ENCODE measurements at places on chromosomes 7 and 10.
A peak's percentile ranks its signal among the peaks of the same experiment; 100 is the strongest.

GRCh38 chr10:52314822-52315552 lies 906 bp downstream of the DKK1 start:
- no peak for DNase-seq

- DNase-seq, result peak; percentile 10
Measured at GRCh38 chr7:24835643-24836042, 78.4 kb upstream of the GSDME start.

- DNase-seq, result no peak
Measured at GRCh38 chr10:132900211-132900756, 42.1 kb downstream of the CFAP46 start.

DNA sequence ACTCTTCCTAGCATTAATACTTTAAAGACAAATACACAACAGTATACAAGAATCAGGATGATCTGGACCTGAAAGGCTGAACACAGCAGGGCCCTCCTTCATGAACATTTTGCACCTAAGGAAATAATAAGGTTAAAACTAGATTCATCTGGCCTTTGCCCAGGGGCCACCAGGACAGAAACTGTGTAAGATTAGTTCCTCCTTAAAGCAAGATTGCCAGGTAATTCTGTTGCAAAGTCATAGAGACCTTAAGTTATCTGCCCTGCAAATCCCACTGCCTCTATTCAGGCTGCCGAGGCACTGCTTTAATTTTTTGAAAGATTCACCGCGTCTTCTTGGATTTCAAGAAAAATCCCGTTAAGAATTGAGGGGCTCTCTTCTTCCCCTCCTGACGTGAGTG lies 1.6 kb upstream of the KIAA1217 start:
- DNase-seq, result no peak

- no peak for DNase-seq
Measured at GRCh38 chr10:26410356-26410755, 27.8 kb upstream of the APBB1IP start.

DNA sequence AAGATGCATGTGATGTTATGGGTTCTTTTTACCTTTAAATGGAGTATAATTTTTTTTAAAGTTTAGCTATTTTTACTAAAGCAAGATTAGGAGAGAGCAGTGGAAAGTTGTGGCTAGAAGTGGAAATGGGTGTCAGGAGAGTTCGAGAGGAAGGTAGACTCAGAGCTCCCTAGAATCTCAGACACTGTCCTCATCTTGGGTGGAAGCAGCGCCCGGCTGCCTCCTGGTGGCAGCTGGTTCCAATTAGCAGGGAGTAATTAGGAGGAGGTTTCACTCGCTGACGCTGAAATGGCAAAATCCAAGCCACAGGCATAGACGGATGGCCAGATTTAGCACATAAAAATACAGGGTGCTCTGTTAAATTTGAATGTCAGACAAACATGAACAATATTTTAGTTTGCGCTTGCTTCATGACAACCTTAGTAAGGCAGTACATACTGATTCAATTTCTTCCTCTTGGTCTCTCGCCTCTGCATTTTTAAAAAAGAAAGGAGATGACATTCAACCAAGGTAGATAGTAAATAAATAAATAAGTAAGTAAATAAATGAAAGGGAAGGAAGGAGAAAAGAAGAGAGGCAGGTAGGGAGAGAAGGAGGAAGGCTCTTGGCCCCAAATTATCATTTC lies 58.5 kb downstream of the LGI1 start:
- peak; percentile 80 for DNase-seq

- DNase-seq, result no peak
Measured at GRCh38 chr10:120414946-120415345, 42.1 kb upstream of the PLPP4 start.

GRCh38 chr10:43399320-43400310 lies 9.4 kb downstream of the HNRNPF start:
- peak; percentile 26 for DNase-seq

GRCh38 chr7:40197527-40197926 lies 62.7 kb downstream of the SUGCT start:
- peak; percentile 10 for DNase-seq

GRCh38 chr7:8217200-8218068 lies 44.5 kb downstream of the ICA1 start:
- DNase-seq, result peak; percentile 85

- no peak for DNase-seq
Measured at GRCh38 chr10:117503244-117504205, 39.0 kb upstream of the EMX2 start.

DNA sequence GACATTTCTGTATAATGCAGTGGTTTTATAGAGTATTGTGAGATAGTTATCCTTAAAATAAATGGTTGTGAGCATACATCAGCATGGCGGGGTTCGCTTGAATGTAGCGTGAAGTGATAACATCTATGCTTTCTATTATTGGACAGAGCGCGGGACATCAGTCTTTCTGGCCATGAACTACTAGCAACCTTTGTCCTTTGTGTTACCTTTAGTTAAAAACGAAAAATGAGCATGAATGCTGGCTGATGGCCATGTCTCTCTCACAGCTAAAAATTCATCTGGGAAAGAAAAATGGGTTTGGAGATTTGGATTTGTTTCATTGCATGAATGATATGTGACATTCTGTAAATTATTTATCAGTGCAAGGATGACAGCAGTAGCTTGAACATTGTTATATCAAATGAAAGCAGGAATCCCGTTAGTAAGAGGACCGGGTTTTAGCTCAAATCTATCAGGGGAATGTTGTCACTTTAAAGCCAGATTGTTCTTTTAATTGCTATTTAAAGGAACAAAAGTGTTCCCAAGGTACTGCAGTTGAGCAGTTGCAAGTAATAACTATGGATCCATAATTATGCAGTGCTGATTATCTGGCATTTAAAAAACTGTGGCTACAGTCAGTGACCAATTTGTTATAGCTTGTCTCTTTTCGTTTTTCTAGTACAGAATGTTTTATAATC lies 131.0 kb downstream of the KAT6B start:
- no peak for DNase-seq

DNA sequence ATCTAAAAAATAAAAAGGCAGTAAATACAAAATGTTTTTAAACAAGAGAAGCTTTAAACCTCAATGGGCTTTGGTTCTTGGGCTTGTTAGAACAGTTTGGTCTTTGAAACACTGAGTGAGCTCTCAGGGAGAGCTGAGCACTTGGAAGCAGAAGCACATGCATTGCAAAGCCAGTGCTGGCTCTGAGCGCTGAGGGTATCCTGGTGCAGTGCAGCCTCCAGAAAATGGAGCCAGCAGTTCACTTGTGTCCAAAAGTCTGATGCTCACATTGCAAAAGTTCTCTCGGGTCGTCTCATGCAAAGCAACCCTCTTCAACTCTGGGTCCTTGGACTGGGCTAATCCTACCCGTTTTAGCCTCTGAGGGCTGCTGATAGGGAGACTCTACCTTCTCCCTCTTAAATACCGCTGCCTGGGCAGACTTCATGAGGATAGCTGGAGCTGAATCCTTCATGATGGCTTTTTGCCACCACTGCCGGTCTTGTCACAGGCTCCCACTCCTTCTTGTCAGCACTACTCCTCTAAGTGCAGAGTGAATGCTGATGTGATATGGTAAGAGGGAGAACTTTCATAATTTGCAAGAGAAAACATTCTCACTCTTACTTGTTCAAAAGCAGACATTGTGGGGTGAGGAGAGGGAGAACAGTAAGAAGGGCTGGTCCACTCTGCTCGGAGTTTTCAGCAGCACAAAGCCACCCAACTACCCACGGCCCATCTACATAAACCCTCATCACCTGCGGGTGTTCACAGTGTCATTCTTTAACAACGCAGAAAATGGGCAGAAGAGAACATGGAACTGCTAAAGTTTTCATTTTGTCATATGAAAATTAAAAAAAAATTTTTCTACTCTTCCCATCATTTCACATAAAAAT lies 42.2 kb upstream of the BMPER start:
- no peak for DNase-seq

- no peak for DNase-seq
Measured at GRCh38 chr10:60735244-60735643, 43.0 kb upstream of the CDK1 start.

GRCh38 chr10:79084012-79084971 lies 15.5 kb downstream of the ZMIZ1 start:
- DNase-seq, result peak; percentile 99

- no peak for DNase-seq
Measured at GRCh38 chr10:52598936-52599335, 173.6 kb downstream of the MBL2 start.

- DNase-seq, result no peak
Measured at GRCh38 chr7:79050603-79051002, 402.9 kb downstream of the MAGI2 start.

DNA sequence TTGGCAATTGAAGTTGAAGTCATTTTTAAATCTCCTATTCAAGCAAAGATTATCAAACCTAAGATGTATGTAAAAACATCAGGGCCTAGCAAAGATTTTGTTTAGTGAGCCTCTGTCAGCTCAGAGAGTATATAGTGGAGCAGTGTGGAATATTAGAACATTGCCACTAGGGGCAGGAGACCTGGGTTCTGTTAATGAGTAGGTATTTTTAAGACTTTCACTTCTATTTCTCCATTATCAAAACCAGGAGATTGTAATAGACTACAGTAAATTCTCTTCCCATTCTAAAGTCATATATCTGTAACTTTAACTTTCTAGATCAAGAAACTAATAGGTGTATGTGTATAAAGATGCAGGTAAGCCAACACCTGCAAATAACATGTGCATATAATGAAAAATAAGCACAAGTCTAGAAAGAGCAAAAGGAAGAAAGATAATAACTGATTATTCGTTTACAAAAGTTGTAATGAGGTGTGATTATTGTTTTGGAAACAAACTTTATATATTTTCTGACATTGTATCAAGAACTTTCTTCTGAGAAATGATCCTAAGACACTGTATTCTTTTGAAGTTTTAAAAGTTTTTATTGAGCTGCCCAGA lies 64.4 kb downstream of the KCND2 start:
- DNase-seq, result no peak

GRCh38 chr7:135335628-135336139 lies 102.0 kb downstream of the STRA8 start:
- DNase-seq, result peak; percentile 22

- DNase-seq, result no peak
Measured at GRCh38 chr7:630539-630938, 96.0 kb upstream of the DNAAF5 start.

- no peak for DNase-seq
Measured at GRCh38 chr7:54782829-54783228, 23.8 kb upstream of the SEC61G start.

DNA sequence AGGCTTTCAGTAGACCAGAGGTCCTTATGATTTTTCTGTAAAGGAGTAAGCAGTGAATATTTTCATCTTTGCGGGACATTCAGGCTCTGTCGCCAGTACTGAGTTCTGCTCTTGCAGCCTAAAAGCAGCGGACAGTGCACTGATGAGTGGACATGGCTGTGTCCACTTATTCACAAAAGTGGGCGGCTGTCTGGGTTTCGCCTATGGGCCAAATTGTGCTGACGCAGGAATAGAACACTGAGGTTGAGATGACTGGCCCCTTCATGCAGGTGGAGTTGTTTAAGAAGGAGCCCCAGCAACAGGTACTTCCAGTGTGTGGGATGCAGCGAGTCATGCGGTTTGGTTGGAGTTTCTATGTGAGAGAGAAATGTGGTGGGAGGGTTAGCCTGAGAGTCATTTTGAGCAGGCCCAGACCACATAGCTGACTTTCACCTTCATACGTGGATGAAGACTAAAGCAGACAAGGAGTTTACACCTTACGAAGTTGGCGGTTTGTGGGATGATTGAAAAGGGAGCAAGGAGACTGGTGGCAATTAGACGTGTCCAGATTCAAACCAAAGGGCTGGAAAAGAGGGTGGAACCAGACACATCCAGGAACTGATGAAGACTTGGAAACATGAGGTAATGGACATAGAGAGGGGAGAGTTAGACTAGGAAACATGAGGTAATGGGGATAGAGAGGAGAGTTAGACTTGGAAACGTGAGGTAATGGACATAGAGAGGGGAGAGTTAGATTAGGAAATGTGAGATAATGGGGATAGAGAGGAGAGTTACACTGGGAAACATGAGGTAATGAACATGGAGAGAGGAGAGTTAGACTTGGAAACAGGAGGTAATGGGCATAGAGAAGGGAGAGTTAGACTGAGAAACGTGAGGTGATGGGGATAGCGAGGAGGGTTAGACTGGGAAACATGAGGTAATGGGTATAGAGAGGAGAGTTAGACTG lies 38.2 kb downstream of the WDR37 start:
- DNase-seq, result no peak

DNA sequence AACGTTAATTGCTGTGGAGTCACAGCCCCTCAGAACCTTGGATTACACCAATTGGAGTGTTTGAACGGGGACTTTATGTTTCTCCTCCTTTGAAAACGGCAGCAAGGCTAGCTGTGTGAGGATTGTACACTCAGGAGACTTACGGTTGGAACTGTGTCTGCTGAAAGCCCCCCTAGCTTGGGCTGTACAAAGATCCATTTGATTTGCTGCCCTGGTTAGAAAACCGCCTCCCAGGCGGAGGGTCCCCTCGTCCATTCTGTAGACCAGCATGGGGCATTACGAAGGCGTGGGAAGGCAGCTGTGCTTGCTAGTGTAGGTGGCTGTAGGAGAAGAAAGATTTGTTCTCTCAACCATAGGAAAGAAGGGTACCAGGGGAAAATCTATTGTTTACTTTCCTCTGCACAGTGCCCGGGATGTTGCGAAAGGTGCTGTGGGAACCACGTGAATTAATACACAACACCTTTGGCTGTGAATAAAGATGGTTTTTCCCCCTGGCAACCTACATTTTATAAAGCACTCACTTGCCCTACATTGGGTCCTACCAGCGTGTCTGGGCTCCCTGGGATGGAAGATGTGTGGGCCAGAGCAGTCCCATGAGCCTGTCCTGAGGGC lies 73.4 kb upstream of the BTBD16 start:
- no peak for DNase-seq

DNA sequence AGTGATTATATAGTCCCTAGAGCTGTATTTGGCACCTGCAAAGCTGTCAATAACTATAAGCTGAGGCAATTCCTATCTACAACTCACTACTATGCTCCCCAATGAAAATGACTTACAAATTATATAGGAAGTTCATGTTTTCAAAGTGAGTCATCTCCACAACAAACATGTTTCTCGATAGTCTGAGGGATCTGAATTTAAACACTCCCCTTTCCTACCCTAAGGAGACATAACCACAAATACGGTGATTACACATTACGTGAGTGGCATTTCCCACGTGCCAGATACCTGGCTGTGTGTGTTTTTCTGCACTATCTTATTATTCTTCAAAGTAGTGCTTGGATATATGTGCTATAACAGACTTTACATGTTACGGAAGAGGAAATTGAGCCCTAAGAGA lies 122.5 kb upstream of the C1QL3 start:
- no peak for DNase-seq

GRCh38 chr7:156065400-156065799 lies 253.1 kb upstream of the SHH start:
- DNase-seq, result no peak

DNA sequence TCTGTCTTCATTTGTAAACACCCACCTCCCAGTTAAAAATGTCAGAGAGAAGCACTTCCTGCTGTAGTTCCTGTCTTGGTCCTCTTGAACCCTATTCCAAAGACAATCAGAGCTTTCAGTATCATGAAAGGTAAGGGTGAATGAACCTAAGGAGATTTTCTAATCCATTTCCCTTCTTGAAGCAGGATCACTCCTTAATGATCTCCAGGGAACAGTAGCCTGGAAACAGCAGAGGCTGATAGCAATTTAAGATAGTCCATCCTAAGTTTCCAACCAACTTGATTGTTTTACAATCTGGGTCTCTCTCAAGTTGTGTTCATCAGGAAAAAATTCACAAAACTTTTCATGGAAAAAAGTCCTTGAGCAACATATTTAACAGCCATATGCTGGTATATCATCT lies 273.6 kb downstream of the NEBL start:
- DNase-seq, result no peak
